NCI-H460 (cell line): ENCODE measurements at places on chromosomes 6 and 20.

DNA sequence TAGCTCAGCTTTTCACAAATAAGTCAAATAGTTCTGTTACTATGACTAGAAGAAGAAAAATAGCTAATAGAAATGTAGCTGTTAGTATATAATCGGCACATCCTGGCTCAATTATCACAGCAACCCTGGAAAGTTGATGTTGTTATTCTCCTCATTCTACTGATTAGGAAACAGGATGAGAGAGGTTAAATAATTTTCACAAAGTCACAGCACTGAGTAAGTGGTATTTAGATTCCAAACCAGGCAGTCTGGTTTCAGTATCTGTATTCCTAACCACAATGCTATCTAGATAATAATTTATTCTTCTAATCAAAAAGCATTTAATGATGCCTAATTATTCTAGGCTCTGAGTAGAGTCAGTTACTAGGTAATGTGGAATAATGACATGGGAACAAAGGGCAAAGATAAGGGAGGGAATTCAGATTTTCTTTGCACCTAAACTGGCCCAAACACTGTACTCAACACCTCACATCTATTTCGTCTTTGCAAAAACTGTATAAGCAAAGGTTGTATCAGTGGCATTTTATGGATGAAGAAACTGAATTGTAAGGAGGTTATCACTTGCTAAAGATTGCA lies 51.3 kb downstream of the PDE7B start:
- no peak for DNase-seq

DNA sequence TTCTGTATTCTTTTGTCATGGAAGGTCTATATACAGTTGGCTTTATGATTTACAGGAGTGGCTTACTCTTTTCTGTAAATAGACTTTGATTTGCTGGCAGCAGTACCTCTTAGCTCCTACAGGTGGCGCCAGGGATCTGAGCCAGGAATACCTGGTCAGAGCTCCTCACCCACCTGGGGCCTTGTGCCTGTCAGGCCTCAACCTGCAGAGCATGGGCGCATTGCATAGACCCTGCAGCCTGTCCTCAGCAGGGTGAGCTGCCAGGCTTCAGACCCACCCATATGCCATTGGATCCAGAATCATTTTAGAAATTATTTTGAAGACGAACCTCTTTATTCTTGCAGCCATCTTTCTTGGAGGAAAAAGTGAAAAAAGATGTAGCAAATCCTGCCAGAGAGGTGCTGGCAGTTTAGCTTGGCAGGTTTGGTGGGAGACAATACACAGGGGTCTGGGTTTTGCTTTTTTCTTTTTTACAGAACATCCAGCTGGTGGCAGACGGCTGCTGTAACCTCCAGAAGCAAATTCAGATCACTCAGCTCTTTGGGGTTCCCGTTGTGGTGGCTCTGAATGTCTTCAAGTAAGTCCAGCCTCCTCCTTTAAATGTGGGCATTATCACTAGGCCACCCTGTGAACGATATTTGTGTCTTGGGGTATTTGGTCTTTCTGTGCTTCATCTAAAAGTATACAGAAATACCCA lies 149.1 kb downstream of the MTHFD1L start:
- peak; percentile 56 for DNase-seq

GRCh38 chr6:167779993-167780655 lies 46.6 kb upstream of the AFDN start:
- no peak for DNase-seq

- no peak for DNase-seq
These were observed 11.4 kb downstream of the SYNJ2 start for GRCh38 chr6:157993076-157993475.

DNA sequence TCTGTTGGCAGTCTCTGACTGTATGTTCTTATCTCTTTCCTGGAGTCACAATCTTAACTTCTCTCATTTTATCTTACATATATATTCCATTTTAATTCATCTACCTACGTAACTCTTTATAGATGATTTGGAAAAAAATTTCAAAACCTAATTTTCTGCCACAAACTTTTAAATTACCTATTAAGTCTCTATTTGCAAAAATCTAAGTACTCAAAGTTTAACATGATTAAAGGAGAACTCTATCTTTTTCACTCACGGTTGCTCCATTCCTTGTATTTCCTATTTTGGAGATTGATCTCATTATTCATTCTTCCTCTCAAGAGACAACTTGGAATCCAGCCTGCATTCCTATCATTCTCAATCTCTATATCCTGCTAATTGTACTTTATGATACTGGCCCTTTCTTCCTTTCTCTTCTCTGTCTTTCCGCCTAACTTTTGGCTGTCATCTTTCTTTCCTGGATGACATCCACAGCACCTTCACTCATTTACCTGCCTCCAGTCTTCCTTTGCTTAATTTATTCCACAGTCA lies 1071.1 kb upstream of the CITED2 start:
- no peak for DNase-seq

DNA sequence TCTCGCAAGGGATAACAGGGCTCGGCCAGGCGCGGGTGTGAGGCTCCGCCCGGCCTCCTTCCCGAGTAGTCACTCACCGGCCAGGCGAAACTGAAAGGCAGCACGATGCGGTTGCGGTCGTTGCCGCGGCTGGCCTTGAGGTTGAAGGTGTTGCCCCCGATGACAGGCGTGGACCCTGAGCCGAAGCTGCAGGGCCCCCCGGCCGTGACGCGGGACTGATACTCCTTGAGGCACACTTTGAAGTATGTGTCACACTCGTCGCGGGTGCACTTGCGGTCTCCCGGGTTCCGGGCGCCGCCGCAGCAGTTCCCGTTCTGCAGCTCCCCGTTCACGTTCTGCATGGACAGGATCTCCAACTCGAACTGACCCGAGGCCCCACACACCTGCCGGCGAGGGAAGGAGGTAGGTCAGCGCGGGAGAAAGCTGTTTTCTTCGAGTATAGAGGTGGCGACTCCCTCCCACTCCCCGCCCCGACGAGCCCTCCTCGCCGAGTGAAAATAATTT lies 1.1 kb downstream of the JAG1 start:
- peak; percentile 23 for DNase-seq

- no peak for DNase-seq
These were observed 493.1 kb upstream of the FLRT3 start for GRCh38 chr20:14830466-14830865.

DNA sequence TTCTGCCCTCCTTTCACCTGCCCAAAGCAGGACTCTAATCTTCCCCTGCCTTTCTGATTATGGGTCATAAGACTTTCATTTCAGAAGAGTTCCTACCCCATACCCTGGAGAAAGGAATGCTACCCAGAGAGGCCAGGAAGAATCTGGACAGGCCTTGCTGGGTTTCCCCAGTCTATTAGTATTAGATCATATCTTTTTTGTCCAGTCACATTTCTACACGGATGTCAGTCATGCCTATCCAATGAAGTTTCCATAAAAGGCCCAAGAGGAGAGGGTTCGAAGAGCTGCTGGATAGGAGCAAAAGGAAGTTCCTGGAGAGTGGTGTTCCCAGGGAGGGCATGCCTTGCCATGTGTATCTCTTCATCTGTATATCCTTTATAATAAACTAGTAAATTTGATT lies 3.2 kb downstream of the POLH start:
- no peak for DNase-seq

GRCh38 chr6:153405931-153406330 lies 274.8 kb upstream of the RGS17 start:
- DNase-seq, result no peak

DNA sequence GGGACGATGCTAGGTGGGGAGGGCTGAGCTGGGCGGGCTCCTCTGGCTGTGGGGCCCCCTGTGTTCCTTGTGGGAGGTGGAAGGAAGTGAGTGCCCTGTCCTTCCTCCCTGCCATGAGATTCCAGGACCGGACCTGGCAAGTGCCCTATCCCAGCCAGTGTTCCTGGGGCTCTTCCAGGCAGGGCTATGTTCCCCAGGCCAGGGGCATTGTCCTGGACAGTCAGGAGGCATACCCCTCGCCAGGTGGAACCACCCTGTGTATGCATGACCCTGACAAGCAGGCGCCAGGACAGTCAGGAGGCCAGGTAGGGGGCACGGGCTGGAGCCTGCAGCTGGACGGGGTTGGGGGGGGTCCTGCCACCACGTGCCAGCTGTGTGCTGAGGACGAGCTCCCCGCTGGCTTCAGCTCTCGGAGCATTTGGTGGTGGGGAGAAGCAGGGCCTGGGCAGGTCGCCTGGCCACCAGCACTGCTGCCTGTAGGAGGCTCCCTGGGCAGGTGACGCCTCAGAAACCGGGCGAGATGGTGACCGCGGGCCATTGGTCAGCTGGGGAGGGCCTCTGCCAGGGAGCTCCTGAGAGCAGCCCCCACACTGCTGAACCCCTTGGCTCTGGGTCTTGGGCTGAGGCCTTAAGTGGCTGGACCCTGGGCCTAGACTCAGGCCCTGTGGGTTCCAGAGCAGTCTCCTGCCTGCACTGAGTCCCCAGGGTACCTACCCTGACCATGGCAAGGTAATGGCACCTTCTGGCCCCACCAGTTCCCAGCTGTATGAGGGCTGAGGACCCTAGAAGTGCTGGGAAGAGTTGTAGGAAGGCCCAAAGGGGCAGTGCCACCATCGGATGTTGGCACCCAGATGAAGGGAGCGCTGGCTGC lies 694 bp downstream of the SLC17A9 start:
- no peak for DNase-seq

DNA sequence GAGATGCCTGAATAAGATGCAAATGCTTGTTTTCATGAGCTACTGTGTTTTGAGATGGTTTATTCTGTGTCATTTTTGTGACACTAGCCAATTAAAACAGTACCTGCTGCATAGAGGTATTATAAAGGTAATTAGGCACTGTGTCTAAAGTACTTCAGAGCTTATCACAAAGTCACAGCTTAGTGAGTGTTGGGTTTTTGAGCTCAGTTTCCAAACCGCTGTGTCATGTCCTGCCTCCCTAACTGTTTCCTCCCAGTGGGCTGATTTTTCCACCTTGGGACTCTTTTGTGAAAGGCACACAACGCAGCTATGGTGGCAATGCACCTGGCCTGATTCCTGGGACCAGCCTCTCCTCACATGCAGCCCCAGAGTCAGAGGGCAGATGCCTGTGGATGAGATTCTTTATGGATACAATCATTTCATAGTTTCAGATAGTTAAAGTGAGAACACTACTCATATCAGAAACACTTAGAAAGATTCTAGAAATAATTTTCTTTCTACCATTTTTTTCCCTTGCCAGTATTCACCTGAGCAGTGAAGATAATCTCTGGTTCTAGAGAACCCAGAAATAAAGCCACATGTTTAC lies 41.3 kb upstream of the TAGAP start:
- no peak for DNase-seq

DNA sequence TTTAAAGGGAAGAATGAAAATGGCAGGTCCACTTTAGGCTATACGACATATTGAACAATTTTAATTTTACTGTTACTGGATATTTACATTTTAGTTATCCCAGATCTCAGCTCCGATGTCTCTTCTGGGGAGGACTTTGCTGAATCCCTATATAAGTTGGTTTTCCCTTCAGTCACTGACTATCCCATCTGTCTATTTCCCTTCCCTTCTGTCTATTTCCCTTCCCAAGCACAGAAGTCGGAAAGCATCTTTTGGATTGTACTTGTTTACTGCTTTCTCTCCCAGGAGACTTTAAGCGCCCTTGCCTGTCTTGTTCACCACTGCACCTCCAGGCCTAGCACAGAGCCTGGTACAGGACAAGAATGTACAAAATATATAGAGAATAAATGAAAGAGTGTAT lies 165.8 kb upstream of the SALL4 start:
- DNase-seq, result no peak

- no peak for DNase-seq
These were observed 157.3 kb downstream of the TAF4 start for GRCh38 chr20:61908057-61909026.

DNA sequence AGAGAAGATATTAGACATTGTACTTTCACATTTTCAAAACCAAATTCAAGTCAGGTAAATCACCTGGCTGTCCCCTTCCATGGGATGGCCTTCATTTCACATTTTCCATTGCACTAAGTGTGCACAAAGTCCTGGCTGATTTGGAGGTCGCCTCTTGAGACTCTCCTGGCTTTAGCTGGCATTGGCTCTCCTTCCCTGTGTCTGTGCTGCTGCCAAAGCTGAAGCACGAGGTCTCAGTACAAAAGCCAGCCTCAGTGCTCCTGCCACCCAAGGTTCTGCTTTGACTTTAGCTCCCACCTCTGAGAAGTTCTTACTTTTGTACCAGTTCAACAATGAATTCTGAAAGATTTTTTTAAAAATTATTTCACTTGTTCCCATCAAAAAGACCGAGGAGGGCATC lies 289.2 kb upstream of the CNR1 start:
- no peak for DNase-seq

DNA sequence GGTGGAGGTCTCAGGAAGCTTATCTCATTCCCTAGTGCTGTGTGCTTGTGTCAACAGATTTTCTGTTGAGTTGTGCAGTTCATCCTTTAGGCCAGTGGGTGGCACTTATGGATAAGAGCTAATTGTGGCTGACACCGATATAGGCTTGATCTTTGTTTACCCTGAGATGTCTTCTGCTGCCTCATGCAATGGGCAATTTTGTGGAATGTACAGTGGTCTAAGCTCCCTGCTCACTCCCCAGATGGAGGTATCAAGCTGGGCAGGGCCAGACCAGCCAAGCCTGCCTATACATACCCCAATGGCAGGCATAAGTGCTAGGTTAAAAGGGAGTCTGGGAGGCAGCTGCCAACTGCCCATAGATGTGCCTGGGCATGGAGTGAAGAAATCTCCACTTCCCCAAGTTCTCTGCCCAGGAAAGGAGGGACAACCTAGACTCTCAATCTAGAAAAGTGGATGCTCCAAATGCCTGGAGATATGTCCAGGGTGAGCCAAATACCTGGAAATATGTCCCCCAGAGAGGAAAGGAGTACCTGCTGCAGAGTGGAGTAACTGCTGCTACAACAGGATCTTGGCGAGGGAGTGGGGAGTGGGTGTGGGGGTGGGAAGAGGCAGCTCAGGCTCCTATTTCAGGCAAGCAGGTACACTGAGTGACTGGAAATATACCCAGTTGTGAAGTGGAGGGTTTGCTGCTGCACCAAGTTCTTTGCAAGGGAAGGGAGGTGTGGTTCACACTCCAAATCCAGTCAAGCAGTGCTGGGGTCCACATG lies 53.2 kb upstream of the ARG1 start:
- peak; percentile 30 for DNase-seq

- no peak for DNase-seq
These were observed 344.9 kb upstream of the JAG1 start for GRCh38 chr20:11018668-11019170.

GRCh38 chr20:45067558-45067957 lies 33.4 kb downstream of the KCNS1 start:
- DNase-seq, result no peak

DNA sequence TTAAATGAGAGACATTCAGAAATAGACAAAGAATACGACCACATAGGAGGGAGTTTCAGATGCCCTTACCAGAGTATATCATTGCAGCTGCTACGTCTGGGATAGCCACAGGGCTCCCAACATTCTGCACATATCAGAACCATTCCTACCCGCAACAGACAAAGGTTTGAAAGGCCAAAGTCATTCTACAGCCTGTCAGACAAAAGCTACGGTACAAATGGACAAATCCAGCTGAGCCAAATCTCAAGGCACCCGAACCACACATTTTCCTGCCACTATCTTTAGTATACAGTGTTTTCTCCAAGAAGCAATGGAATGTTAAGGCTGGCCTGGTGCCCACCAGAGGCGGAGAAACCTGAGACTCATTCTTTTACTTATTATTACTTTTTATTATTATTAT lies 30.5 kb upstream of the LYRM2 start:
- no peak for DNase-seq

GRCh38 chr6:33192105-33192646 lies at the start of gene COL11A2:
TSS of gene COL11A2 (minus strand) at chr6:33192467. CDS start at chr6:33192240, 227 bp downstream.
- no peak for DNase-seq
